ENCODE measurements at places on chromosomes 12 and 14. TPM values are rescaled to one million over a fixed set of nuclear protein-coding genes. Genes with fewer than 3 reads are reported as not detected.

DNA sequence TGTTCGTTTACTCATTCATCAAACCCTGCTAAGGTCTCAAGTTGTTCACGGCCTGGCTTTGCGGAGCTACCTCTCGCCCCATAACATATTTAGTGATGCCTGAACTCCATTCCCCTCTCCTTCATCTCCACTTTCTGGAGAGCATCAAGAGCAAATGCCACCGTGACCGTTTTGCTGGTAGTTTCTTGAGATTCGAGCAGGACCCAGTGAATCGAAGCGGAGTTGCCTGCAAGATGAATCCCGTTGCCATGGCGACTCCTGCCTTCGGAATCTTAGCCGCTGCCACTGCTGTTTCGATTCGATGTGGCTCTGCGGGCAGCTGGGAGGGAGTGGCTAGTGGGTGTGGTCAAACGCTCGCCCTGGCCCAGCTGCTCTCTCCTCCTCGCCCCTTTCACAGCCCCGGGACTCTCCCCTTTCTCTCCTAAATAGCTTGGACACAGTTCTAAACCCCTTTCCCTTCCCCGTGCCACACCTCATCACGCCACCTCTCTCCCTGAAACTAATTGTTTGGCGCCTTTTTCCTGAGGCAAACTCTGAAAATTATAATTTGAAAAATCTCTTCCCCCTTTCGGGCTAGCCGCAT lies 1.4 kb downstream of the DAAM1 start:
- peak; percentile 84 for DNase-seq

GRCh38 chr12:120267736-120268135 lies 2.2 kb upstream of the PXN start:
- peak; percentile 6 for DNase-seq

DRAM1 gene
- total RNA-seq: 24.5 TPM

GRCh38 chr12:4293966-4294505 lies 20.5 kb downstream of the CCND2 start:
- no peak for DNase-seq

LACRT gene
- not detected for total RNA-seq

DNA sequence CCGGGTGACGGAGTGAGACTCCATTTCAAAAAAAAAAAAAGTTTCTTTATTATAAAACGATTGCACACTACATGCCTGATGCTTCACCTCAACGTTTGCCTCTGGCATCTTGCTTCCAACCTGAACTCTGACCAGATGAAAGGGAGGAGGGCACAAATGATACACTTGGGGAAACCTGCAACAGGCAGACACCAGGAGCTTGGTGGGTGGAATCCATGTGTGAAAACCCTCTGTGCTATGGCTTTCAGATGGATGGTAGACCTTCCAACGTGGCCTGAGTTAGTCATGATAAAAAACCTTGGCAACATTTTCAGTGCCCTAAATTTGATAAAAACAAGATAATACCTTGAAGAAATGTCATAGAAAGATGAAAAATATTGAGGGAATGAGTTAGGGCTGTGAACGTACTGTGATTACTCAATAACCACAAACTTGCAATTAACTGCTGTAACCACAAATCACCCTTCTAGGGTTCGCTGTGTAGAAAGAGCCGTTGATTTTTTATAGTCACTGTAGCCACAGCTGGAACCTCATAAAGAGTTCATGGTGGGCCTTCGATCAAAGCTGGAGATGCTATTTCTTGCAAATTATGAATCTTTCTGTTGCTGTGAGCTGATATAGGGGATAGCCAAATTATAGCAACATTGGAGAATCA lies 26.1 kb upstream of the GZMB start:
- no peak for DNase-seq

DNA sequence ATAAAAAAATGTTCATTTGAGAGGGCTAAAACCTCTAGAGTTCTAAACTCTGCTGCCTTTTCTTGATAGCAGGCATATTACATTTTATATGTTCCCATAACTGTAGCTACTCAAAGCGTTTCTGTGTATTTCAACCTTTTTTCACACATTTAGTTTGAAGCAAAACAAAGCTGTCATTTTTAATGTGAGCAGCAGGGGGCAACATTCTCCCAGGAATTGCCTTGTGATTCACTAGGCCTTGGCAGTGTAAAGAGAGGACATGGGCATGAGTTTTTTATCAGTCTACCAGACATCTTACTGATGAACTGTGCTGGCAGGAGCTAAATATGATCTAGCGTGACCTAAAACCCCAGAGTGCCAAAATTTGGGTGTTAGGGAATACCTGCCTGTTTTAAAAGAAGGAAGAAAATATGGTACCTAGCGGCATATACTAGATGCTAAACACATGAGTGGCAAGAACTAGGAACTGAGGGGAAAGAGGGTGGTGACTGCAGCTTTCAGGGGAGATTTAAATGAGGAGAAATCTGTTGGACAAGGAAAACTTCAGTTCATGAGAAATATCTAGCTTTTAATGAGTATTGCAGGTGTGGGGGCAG lies 65.3 kb downstream of the IFT43 start:
- DNase-seq: no peak

- DNase-seq: no peak
Measured at GRCh38 chr12:111685322-111685810, 390 bp downstream of the BRAP start.

GPR162 gene
- not detected for total RNA-seq

NAB2 gene
- total RNA-seq: 8.0 TPM

DNA sequence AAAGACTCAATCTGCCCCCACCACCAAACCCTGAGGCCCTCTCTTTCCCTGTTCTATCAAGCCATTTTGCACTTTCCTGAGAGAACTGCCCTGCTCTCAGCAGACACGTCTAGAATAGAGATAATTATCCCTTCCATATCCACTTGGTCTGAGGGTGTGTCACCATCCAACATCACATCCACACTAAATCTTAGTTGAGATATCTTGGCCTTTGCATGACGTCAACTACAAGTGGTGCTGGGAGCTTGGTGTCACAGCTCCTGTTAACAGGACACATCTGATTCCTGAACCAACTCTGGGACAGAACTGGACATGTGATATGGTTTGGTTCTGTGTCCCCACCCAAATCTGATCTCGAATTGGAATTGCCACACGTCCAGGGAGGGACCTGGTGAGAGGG lies 1109.2 kb downstream of the TMEM121 start:
- DNase-seq: no peak

DNA sequence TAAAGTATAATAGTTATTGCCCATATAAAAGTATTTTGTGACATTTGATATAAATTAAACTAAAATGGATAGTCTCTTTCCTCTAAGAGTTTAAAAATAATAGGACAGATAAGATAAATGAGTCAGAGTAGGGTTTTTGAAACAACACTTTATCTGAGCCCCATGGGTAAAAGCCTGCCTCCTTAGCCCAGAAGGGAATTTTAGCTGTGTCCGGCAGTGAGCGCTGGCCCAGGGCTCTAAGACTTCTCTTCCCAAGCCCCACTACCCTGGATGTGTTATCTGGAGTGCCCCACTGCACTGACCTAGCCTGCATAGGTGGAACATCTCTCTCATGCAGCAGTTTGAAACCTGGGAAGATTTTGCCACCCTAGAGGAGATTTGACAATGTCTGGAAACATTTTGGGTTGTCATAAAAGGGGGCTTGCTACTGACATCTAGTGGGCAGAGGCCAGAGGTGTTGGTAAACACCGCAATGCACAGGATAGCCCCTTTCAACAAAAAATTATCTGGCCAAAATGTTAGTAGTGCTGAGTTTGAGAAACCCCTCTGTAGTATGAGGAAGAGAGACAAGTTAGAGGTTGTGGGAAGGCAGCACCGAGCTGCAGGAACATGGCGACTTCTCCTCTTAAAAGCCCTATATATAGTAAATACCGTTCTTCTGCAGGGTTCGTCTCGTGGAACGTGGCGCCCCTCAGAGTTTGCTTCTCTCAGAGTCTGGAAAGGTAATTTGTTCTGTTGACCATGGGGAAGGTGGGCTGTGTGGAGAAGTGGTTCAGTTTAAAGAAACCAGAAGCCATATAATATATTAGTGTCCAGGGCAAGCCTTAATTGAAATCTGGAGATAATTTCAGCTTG lies 29.3 kb upstream of the ATF1 start:
- DNase-seq: no peak

XRCC3 gene
- 37.3 TPM for total RNA-seq

BCAT1 gene
- 14.5 TPM for total RNA-seq

- peak; percentile 28 for DNase-seq
Measured at GRCh38 chr14:72543341-72543740, 350.6 kb downstream of the DPF3 start.

DNA sequence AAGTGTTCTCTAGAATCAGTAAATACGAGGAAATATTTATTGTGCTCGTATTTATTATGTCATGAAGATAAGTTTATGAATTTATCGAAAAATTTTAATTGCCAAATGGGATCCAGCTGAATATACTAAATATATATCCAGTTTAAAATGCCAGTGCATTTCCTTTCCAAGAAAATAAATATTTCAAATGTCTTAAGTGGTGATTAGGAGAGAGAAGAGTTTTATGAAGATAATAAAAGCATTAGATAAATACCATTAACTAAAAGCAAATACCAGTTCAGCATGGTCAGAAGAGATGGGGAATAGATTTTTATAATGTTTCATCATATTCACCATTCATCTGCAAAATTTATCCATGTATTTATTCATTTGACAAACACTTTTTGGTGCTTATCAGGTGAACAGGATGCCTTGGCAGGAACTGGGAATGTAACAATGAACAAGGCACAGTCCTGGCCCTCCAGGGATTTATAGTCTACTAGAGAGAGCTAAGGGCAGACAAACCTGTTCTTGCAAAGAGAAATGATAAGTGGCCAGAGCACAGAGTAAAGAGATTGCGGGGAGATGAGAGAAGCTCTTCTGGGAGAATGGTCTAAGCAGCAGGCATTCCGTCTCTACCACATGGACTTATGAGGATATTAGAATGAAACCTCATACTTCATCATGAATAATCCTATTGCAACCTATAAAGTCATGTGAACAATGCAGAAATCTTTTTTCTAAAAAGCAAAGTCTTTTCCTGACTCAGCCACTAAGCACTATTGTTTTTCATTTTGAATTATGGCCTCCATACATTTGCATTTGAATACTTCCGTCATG lies 143.7 kb upstream of the ABCD2 start:
- no peak for DNase-seq

DNA sequence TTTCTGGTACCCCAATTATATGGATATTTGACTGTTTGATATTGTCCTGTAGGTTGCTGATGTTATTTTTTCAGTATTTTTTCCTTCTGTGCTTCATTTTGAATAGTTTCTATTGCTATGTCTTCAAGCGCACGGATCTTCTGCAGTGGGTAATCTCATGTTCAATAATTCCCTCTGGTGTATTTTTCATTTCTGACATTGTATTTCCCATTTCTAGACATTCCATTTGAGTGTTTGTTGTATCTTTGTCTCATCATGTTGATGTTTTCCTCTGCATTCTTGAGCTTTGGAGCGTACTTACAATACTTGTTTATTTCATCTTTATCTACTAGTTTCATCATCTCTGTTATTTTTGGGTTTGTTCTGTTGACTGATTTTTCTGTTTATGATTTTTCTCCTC lies 22.0 kb downstream of the TSPAN9 start:
- no peak for DNase-seq

DNA sequence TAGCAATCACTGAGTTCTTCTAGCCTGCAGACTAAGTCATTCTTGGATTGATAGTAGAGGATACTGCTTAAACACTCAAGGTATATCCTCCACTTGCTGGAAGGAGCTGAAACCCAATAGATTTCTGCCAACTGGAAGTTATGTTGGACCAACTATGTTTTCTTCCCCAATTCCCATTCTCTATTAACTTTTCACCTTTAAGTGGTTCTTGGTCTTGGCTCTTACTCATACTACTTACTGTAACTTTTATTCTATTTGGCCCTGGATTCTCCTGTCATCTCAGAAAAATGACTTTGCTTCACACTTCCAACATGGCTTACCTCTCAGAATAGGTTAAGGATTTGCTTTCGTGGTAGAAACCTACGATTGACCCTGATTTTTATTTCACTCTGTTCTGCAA lies 244.9 kb downstream of the ADAMTS20 start:
- no peak for DNase-seq

DNA sequence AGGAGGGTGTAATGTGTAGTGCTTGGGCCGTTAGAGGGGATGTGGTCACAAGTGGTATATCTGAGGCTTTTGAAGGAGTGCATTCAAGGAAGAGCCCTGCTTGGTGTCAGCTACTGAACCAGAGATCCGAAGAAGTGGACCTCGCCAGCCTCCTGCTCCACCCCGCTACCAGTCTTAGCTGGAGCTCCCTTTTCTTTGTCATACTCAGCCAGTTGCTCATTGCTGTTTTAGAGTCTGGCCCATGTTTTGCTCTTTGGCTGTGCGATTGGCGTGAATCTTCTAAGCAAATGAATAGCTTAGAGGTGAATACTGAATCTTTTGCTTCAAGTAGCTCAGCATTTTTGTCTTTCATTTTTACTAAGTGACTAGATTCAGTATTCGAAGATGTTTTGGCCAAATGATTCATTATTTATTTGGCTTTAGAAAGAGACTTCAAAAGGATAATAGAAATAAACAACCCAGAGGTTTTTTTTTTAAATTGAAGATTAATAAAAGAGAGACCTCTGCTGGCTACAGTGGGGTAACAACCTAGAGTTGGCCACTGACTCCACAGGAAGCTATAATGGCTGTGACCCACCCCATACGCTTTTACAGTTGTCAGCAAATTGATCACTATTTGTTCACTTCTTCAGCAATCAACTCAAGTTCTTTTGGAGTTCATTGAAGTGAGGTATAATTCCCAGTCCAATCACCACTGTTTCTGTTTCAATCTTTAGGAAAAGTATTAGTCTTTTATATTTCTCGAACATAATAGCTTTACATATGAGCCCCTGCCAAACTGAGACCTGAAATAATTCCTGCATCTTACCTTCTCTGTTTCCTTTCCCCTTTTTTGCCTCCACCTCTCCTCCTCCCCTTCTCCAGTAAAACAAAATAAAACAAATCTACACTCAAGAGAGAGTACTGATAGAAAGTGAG lies 19.9 kb downstream of the CDKN1B start:
- peak; percentile 80 for DNase-seq

- no peak for DNase-seq
Measured at GRCh38 chr12:16602412-16602811, 3.5 kb downstream of the LMO3 start.

DNA sequence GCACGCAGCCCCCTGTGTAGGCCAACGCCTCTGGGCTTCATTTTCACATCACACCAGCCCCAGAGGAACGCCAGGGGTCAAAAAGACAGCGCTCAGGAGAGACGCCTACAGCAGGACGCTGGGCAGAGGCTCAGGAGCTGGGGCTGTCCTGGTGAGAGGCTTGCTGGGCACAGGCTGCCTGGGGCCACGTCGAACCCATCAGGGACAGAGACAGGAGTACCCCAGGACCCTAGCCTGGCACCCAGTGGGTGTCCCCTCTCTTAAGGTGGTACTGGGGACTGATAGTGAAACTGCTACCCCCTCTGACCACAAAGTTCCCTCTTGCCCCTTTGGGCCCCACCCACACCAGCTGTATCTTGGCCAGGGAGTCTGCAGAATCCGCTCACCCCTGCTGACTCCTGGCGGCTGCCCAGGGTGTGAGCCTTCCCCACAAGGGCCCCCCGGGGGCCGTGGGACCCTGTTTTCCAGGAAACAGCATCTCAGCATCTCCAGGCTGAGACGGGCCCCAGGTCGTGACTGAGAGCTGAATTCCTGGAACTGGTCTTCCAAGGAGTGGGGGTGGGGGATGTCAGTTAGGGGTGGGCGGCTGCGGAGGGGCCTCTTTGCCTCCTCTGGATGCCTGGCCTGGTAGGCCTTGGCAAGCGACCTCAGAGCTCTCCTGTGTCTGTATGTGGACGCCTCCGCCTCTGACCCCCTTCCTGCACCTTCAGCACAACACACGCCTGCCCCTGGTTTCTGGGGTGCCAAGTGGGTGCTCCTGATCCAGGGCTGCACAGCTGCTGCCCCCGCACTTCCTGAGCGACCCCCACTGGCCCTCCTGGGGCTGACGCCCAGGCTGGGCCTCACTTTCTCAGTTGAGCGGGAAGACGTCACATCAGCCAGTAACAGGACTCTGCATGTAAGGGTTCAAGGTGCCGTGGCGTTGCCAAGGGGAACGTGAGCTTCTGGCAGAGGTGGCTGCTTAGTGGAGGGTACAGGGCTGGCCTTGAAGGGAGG lies 321.9 kb upstream of the RTL1 start:
- peak; percentile 35 for DNase-seq

All from natural killer cell treated with Interleukin-12 subunit alpha and Interleukin-12 subunit beta and Interleukin-15 and Interleukin-18, amount 100 ng/mL, for 72 hours (primary cell).